Right atrium auricular region (tissue), 2 donors: ENCODE measurements at places on chromosomes 7 and 10. TPM values are rescaled to one million over a fixed set of nuclear protein-coding genes. Genes with fewer than 3 reads are reported as not detected.

GRCh38 chr10:59823751-59824150 is 70.5 kb upstream of the MRLN start:
- no peak for DNase-seq

DNA sequence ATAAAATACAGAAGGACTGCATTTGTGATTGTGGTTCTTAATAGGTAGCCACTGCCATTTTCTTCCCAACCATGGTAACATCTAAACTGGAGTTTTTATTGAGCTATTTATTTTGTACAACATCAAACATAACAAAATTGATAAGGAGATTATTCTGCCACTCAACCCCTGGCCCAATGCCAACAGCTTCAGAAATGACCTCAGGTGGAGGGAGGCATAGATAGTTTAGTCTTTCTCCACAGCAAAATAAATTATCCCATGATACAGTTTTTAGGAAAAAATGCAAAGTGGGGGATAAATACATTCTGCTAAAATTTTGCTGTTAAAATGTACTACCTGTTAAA is 57.6 kb downstream of the LRRTM3 start:
- no peak for DNase-seq

- no peak for DNase-seq
Observed at GRCh38 chr7:131241386-131241785, 86.3 kb upstream of the MKLN1 start.

Gene AP3M1
- 20.2 TPM for total RNA-seq

Gene JAKMIP3
- 0.20 TPM for total RNA-seq
